ENCODE measurements at places on chromosomes 4 and X.

DNA sequence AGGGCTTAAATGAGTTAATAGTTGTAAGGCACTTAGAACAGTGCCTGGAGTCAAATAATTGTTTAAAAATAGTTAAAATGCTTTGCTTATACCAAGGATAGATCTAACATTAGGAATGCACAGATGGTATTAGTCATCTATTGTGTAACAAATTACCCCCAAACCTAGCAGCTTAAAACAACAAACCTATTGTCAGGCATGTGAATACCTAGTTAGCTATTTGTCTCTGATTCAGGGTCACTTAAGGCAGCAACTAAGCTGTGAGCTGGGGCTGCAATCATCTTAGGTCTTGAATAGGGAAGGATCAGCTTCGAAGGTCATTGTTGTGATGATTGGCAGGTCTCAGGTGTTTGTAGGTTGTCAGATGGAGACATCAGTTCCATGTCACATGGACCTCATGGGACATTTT is 42.4 kb upstream of the AGA start:
- DNase-seq, result no peak

DNA sequence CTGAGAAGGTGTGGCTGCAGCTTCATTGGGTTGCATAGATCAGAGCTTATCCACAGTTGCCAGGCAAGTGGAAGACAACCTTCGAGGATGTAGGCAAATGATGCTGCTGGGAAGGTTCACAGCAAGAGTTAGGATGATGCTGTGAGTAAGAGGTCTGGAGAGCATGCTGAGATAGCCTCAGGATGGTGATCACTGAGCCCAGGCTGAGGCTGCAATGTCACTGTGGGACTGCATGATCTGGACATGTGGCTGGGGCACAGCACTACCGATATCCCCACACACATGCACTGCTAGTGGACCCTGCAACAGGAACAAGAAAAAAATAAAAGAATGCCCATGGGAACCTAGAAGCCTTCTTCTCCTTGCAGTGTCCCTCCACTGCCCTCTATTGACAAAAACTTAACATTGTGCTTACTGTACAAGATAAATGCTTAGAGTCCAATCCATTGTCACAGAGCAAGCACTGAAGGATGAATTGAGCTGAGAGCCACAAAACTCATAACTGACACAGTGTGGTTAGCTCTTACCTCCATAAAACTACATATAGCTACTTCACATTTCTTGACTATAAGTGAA is 105.6 kb downstream of the CNKSR2 start:
- DNase-seq, result no peak

- DNase-seq, result no peak
These were observed 78.1 kb upstream of the ADGRA3 start for GRCh38 chr4:22593933-22594332.

DNA sequence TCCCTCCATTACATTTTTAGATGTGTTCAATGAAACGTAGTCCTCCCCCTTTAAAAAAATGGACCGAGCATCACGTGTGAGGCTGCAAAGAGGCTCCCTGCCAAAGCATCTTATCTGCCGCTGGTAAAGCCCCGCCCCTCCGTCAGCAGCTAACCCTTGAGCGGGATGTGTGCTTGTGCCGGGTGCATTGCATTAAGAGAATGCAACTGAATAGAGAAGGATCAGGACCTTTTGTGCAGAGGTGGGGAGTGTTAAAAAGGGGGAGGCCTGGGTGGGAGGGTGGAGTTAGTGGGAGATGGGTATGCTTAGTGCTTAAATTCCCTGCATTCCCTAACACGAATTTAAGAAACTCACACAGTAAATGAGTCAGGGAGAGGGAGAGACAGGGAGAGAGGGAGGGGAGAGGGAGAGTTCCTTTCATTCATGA is 66.0 kb downstream of the TBL1X start:
- peak; percentile 46 for DNase-seq

- DNase-seq, result no peak
These were observed 20.6 kb downstream of the LYAR start for GRCh38 chr4:4269331-4269731.

DNA sequence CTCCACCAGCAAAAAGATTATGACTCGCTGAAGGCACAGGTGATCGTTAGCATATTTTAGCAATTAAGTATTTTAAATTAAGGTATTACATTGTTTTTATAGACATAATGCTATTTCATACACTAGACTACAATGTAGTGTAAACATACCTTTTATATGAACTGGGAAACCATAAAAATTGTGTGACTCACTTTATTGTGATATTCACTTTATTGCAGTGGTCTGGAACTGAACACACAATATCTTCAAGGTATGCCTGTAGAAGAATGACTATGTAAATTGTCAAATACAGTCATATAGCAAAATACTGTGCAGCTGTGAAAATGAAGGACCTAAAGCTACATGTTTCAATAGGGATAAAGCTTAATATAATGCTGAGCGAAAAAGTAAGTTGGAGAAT is 26.6 kb upstream of the MAML3 start:
- no peak for DNase-seq

DNA sequence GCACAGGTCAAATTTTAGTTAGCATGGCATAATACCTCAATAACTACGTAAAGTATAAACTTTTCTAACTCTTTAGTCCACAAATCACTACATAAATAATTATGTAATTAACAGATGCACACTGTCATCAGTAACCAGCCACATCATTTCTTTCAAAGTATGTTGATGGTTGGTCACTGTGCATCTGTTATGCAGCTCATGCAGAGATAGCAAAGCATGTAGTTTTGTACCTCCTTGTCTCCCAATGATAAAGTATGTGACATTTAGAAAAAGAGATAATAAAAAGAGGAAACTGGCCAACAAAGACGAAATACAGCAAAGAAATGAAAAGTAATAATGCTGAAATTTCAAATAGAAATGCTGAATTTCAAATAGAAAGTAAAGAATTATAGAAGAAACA is 2.9 kb downstream of the LAMTOR3 start:
- DNase-seq, result no peak

DNA sequence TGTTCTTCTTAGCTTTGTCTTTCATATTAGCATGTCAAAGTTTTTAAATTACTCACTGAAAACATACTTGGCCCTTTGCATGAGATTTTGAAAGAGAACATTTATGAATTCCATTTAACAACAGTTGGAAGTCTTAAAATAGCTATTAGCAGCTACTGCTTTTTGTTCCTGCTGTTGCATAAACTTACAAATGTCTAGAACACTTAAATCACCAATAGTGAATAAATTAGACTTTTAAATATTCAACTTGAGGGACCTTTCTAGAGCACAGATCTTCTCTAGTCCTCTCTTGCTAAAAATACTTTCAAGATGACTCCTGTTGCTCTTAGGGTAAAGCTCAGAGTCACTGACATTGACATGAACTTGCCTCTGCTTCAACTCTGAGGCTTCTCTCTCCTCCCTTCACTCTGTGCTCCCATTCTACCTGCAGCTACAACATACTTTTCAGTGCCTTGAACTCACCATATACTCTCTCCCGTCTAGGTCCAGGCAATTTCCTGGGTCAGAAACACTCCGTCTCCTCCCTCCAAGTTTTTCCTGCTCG is 15.8 kb upstream of the TXK start:
- no peak for DNase-seq

DNA sequence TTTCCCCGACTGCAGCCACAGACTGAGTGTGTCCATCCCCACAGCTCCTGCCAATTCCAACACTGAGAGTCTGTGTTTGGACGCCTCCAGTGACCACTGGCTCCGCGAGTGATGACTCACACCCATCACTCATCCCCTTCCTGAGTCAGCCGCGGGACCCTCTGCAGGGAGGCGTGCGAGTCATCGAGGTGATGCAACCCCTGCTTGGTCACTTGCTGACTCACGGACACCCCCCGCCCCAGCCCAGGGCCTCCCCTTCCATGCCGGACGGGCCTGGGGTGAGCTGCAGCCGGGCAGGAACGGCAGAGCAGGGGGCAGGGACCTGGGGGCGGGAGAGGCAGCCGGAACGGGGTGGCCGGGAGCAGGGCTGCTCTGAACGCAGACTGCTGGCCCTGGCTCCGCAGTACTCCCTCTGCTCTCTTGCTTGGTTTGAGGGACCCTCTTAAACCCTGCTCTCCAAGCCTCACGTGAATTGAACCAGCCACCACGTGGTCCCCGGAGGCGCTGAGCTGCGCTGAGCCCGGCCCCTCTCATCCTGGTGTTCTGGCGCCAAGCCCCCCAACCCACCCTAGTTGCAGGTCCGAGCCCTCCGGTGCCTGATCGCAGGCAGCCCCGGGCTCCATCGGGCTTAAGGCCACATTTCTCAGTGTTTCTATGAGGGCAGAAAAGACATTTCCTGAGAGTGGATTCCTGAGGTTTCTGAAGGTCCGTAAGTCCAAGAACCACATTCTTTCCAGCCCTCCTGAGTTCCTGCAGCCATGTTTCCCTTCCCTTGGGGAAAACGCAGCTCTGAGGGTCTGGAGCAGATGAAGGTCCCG is 32.4 kb downstream of the FGFRL1 start:
- peak; percentile 21 for DNase-seq

GRCh38 chr4:104424989-104425388 is 69.7 kb downstream of the CXXC4 start:
- DNase-seq, result no peak

- no peak for DNase-seq
These were observed 2.6 kb downstream of the NLGN4X start for GRCh38 chrX:6225911-6226595.

DNA sequence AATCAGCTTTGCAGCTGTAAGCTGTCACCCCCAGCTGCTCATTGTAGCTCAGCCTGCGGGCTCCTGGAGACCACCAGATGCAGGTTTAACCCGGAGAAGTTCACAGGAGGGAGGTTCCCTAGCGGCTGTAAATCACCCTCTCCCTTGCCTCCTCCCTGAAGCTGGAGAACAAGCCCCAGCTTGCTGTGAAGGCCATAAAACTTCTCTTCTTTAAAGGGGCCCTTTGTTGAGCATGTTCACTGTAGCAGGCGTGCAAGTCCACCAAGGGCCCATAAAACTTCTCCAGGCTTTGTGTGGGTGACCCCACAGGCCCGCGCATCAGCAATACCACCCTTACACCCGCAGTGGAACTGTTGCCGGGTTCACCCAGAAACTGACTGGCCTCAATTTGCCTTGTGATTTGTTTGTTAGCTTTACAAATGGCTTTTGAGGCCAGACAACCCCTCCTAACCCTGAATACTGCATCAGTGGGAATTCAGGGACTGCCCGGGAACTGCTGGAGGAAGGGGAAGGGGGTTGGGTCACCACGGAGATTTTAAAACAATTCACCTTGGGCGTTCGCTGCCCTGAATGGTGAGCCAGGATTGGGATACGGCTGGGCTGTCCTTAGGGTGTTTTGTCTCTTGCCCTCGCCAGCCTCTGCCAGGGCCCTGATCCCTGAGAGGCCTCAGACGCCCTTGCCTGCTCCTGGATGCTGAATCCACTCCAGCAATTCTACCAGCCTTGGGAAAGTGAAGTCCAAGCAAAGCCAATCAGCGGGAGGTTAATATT is 49.5 kb upstream of the ATP6AP2 start:
- no peak for DNase-seq

DNA sequence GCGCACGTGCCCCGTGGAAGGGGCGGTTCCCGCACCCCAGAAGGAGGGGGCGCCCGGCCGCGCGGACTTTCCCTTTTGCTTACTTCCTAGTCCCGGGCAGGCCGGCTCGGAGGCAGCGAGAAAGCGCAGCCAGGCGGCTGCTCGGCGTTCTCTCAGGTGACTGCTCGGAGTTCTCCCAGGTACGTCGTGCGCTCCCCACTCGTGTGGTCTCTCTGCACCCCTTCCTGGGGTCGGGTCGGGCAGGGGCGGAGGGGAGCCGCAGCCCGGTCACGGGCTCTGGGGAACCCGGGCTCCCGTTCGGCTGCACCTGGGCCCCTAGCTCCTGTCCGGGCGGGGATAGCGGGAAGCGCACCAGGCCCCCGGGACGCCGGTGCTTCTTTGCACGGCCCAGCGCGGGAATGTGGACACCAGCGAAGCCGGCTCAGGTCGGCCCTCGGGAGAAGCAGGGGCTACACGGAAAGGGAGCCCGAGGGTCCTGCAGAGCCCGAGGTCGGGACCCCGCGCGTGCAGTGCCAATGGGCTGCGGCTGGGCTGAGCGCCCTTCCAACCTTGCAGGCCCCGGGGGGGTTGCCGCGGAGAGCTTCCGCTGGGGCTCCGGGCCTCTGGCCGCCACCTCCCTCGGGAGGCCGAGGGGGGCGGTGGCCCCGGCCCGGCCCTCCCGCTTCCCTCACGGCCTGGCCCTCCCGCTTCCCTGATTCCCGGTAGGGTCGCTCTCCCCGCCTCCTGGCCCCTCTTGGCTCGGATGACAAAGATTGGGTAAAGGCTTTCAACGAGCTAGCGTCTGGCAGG is at the start of gene TLR2:
TSS of gene TLR2 (plus strand) at position 99 of the 789 bp plus-strand sequence. CDS start 18,628 bp downstream, outside the sequence.
- peak; percentile 29 for DNase-seq

DNA sequence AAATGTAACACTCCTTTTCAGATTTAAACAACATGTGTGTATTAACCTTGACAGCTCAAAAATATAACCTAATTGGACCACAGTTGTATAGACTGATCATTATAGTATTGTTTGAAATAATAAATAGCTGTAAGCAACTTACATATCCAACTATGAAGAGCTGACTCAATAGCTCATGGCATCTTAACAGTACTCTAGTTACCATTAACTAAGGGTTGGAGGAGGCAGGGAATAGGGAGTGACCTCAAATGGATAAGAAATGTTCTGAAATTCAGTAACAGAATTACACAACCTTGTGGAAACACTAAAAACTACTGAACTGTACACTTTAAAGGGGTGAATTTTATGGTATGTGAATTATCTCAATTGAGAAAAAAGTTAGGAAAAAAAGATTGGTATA is 136.5 kb upstream of the CPEB2 start:
- no peak for DNase-seq

DNA sequence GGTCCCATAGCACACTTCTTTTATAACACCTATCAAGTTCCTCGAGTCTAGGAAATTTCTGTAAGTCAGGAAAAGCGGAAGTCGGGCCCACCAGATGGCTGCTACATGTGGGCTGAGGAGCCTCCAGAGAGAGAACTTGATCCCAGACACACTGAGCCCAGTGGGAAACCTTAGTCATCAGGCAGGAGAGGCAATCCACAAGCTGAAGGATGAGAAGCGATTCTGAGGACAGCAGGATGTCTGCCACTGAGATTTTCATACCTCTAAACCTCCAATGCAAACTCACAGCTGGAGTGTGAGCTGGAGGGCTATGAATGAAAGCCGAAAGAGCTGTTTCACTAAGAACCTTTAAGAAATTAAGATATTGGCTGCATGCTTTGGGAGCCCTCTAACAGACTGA is 52.6 kb upstream of the PDHA1 start:
- DNase-seq, result no peak

- no peak for DNase-seq
These were observed 120.3 kb upstream of the USP9X start for GRCh38 chrX:40964633-40965586.

GRCh38 chr4:155818639-155819038 is 47.4 kb downstream of the ASIC5 start:
- DNase-seq, result no peak

- no peak for DNase-seq
These were observed 277.5 kb upstream of the AGTR2 start for GRCh38 chrX:115892787-115893671.

DNA sequence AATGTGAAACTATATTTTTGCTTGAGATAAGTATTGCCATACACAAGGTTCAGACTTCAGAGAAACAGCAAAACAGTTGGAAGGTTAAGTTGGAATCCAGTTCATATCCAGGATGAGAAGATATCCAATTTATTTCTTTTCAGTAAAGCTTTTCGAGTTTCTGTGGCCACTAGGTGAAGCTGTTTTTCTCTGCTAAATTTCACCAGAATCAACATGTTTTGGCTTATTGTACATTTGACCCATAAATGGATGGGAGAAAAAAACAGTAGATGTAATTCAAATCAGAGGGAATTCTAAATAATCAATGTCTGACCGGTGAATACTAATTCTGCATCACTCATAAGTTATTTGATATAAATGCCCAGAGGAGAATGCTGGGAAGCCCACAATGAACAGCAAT is 9.1 kb upstream of the METTL14 start:
- DNase-seq, result no peak

Data from GM12892 (cell line).